SJCRH30 (cell line): ENCODE measurements at places on chromosomes 1 and 21.

DNA sequence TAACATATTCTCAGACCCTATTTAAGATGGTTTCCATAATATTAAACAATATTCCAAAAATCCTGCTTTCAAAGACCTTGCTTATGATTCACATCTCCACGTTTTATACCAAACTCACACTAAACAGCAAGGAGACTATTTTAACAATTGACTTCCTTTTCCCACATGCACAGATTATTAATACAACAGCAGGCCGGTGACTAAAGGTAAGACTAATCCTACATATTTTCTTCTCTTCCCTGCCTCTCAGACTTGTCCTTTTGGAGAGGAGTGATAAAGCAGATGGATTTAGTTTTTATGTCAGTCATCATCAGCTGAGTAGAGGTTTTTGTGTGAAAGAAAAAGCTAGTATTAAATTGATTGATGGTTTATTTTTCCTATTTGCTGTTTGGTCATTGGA, 400.6 kb downstream of the NTNG1 start:
- no peak for DNase-seq

DNA sequence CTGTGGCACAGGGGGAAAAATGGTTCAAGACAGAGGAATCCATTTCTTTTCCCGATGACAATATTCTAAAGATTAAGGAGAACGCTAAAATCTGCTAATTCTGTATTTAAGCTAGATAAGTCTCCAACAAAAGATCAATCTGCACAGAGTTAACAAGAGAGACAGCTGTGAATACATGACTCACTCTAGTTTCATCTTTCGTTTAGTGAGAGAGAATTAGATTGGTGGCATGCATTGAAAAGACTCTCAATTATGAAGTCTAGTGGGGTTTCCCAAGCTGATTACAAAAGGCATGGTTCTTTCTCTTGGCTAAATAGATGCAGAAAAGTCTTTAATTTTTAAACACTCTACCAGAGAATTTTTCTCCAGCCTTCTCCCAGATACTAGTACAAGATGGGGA, 34.4 kb downstream of the CAPN9 start:
- peak; percentile 65 for DNase-seq

DNA sequence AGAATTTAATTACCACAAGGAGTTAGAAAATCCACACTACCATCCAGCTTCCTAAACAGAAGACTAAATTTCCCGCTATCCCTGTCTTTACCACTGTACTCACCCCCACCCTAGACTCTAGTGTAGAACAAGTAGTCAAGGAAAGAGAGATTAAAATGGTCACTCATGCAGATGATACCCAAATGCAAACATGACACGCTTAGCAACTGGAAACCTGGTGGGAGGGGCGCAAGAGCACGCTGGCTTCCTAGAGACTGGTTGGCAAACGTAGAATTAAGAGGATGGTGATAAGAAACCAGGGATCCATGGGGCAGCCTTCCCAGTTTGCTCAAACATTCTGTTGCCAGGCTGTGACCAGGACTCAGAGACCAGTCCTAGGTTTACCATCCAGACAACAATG, 9.9 kb upstream of the LDLRAD1 start:
- no peak for DNase-seq

DNA sequence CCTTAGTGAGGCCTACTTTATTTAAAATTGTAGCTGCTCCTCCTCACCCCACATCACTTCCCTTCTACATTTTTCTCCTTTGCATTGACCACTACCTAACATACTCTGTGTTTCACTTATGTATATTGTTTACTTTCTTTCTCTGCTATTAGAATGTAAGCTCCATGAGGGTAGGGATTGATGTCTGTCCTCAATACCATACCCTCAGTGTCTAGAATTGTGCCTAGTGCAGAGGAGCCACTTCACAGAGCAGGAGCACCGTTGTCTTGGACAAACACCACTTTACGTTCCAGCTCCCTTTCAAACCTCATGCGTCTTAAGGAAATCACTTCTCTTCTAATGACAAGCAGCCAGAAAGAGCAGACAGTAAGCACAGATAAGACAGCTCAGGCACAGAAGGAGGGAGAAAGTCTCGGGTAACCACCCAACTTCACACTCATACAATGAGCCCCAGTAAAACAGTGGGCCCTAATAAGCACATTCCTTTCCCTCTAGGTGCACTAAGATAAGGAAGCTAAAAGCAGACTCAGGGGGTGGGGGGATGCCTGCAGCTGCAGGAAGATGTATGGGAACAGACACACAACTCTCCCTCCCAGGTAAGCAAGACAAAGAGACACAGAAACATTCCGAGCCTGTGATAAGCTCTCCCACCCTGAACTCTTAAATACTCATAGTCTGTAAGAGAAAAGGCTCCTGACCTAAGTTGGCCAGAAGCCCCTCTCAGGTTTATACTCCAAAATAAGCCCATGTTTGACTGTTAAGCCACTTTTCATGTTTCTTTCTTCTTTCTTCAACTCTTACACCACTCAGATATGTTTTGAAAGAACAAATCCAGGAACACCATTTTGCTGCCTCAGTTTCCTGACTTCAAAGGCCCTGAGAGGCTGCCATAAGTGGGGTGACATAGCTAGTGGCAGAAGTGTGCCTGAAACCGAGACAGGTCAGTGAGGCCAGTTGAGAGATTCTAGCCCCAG, 7.1 kb upstream of the PLEKHM2 start:
- no peak for DNase-seq

DNA sequence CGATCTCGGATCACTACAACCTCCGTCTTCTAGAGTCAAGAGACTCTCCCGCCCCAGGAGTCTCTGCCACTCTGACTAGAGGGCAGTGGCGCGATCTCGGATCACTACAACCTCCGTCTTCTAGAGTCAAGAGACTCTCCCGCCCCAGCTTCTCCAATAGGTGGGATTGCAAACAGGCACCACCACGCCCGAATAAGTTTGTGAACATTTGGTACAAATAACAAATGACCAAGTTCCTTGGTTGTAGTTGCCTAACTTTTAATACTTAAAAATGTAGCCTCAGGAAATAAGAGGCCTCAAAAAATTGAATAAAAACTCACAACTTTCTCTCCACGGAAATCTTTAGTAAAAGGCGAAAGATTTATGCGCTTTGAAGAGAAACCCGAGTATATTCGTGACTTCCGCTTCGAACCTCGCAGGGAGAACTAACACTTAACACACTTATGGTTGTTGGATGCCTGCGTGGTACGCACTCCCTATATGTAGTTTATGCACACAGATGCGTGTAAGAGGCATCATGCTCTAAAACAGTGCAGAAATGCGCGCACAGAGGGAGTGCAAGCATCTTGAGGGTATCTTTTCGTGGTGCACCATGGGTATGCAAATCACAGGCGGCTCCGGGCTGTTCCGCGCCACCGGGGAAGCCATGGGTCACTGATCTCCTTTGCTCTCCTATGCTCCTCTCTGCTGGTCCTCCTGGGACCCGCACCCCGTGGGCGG, 11.4 kb downstream of the BTBD19 start:
- no peak for DNase-seq

DNA sequence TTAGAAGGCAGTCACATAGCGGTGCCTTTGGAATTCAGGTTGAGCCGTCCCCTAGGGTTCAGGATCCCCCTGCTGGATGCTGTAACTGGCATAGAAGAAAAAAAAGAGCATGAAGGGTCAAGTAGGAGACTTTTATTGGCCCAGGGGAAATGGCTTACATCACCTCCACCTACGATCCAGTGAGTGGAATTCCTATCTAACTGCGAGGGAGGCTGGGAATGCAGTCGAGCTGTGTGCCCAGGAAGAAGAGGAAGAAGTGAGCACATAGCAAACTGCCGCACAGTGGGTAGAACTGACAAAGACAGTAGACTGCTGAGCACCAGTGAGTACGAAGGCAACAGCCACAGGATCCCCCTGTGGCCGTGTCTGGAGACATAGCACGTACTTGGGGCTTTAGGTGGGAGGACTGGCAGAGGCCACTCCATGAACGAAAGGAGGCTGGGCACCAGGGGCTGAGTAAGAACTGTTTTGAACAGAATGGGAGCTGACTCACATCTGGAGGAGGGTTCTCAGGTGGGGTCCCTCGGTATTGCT, 79.2 kb downstream of the RNF220 start:
- DNase-seq = no peak

DNA sequence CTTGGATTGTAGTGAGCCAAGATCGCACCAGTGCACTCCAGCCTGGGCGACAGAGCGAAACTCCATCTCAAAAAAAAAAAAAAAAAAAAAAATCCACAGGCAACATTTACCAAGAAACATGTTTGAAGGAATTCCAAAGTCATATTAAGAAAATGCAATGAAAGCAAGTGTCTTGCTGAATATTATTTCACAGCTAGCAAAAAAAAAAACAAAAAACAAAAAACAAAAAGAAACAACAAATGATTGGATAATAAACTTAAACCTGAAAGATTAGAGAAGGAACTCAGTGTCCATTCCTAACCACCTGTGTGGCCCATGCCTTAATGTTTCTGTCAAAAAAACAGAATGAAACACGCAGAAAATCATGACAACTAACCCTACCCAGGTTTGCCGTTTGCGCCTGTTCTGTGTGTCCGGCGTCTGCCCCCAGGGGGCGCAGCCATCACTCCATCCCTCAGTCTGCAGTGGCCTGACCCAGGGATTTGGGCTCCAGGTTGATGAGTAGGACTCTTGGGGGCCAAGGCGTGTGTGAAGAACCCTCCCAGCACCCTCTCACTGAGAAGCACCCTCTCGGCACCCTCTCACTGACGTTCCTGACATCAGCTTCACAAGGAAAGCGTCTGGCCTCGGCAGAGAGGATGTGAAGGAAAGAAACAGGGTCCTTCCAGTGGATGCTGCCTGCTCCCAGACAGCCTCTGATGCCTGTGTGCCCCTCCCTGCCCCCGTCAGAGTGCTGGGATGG, 19.2 kb upstream of the PTTG1IP start:
- peak; percentile 36 for DNase-seq

GRCh38 chr21:31660591-31660990, 1.1 kb downstream of the SOD1 start:
- no peak for DNase-seq

DNA sequence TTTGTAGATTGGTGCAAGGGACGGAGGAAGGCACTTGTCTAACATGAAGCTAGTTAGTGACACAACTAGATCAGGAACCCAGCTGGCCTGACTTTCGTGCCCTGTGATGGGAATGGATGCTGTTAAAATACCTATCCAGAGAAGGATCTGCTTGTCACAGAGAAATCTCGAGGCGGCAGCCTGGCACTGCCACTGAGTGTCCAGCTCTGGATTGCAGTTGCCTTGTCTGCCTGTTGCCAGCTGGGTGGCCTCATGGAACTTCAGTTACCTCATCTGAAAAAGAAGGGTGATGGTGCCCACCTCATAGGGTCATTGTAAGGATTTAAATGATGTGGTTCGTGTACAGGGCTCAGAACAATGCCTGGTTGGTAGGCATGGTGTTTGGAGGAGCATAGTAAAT, 2.4 kb upstream of the PKP1 start:
- DNase-seq = no peak

DNA sequence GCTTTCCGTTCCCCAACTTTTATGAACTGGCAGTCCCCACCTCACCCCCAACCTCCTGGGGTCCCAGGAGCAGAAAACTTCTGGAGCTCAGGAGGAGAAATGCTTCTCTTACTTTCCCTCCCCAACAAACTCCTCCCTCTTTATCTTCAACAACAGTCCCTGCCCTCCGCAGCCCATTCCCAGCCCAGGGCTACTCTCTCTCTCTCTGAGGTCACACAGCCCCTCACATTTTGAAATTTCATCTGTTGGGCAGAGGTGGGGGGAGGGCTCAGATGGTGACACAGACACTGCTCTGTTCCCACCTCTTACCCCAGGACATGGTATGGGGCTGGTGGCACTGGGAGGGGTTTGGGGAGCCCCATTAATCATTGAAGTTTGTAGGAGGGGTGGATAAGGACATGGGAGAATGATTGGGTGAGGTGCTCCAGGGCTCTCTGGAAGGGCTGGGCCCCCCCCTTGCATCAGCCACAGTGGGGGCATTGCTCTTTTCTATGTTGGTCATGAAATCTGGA, 6.0 kb downstream of the PIK3CD start:
- DNase-seq = no peak

GRCh38 chr1:7888248-7889081, 35.6 kb upstream of the UTS2 start:
- no peak for DNase-seq

- DNase-seq = no peak
Observed at GRCh38 chr1:87686136-87686495, 357.4 kb downstream of the LMO4 start.

DNA sequence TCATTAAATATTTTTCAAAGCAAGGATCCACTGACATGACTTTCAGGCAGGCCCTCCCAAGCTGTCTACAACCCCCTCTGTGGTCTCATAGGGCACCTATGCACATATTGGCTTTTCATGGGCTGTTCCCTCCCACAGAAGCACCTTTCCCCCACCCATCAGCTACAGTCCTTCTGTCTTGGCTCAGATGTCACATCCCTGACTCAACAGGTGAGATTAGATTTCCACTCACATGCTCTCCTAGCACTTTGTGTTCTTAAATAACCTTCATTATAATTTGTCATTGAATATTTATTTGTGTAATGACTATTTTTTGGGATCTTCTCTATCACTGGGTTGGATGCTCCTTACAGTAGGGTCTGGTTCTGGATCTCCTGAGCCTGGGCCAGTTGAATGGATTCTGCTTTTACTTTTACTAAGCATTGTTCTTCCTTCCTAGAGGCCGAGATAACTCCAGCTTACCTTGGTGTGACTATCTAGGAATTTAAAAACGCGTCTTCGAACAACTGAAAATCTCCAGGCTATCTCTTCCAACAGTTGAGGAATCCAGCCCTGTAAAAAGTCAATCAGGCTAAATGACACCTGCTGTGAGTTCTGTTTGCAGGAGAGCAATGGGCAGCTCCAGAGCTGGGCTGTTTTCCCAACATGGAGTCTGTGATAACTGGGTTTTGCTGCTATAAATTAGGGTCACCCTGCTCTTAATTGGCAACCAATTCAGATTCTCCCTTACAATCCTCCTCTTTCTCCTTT, 16.2 kb downstream of the ROR1 start:
- DNase-seq = no peak

DNA sequence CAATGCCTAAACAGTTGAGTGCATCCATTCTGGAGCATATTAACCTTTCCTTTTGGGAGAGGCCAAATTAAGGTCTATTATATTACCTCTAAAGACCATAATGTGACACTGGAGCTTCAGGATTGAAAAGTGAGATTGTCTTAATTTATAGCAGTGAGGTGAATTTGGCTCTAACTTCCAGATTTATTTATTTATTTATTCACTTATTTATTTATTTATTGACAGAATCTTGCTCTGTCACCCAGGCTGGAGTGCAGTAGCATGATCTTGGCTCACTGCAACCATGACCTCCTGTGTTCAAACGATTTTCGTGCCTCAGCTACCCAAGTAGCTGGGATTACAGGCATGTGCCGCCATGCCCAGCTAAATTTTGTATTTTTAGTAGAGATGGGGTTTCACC, 19.1 kb downstream of the ZCCHC17 start:
- DNase-seq = no peak

GRCh38 chr1:245156736-245157505, 2.1 kb downstream of the KIF26B start:
- DNase-seq = peak; percentile 63
